ENCODE measurements at places on chromosomes 5 and 9.

DNA sequence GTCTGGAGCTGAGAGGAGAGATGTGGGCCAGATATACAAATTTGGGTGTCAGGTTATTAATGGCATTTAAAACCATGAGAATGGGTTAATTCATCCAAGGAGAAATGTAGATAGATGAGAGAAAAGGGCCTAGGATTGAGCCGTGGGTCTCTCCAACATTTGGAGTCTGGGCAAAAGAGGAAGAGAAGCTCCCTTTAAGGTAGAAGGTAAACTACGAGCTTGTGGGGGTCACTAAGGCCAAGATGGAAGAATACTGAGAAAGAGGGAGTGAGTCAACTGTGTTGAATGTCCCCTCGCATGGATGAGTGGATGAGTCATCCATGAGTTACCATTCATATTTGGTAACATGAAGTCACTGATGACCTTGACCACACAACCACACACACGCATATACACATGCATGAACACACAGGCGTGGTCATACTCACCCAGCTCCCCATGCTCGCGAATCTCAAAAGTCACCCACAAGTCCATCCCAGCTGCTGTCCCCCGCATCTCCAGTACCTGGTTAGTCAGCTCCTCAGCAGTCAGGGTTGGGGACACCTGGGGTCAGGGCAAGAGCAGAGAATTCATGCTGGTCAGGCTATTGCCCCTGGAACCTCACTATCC lies 6.8 kb upstream of the FCHSD1 start:
- no peak for DNase-seq

DNA sequence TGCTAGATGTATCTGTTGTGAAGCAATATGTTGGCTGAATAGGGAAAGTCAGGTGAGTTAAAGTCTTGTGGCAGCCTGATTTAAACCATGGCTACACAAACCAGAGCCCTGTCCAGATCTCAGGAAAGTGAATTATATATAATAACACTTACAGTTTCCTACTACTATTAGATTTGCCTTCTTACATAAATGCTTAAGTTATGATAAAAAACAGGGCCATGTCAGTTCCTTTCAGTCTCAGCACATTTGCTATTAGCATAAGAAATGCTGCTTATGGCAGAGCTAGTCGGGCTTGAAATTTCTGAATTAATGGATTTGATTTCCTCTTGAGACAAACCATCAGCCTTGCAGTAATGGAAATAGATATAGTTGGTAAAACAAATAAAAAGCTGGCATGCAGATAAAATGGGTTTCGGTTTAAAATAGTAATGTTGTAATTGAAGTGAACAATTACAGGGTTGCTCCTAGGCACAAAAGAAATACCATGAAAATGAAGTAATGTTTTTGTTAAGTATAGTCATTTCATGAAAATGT lies 664.2 kb upstream of the ZNF608 start:
- no peak for DNase-seq

DNA sequence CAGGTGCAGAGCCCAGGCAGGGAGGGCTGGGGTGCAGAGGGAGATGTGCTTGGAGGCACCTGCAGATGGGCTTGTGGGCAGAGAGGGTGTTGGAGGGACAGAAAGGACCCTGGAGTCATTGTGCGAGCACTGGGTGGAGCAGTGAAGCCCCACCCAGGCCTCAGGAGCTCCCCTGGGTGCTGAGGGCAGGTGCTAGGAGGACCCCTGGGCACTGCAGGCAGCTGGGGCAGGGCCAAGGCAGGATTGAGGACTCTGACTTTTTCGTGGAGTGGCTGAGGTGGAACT lies 10.3 kb upstream of the SLC6A18 start:
- DNase-seq: no peak

- DNase-seq: no peak
These were observed 46.4 kb downstream of the COX7C start for GRCh38 chr5:86664173-86664572.

- no peak for DNase-seq
These were observed 189.0 kb downstream of the CETN3 start for GRCh38 chr5:90220554-90220953.

DNA sequence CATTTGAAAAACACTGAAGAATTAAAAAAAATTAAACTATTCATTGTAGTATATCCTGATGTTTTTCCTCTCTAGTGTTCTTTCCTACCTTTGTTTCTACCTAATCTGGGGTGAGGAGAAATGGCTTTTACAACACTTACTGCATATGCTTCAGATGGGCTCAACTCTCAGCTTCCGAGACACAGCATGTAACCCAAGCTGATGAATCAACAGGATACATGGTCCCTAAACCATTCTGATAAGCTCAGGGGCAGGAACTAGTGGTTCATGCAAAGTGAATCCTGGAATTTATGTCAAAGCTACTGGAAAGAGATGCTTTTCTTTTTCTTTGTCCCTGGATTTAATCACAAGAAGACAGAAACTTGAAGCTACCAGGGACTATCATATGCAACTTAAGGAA lies 672.5 kb upstream of the RORB start:
- DNase-seq: no peak

DNA sequence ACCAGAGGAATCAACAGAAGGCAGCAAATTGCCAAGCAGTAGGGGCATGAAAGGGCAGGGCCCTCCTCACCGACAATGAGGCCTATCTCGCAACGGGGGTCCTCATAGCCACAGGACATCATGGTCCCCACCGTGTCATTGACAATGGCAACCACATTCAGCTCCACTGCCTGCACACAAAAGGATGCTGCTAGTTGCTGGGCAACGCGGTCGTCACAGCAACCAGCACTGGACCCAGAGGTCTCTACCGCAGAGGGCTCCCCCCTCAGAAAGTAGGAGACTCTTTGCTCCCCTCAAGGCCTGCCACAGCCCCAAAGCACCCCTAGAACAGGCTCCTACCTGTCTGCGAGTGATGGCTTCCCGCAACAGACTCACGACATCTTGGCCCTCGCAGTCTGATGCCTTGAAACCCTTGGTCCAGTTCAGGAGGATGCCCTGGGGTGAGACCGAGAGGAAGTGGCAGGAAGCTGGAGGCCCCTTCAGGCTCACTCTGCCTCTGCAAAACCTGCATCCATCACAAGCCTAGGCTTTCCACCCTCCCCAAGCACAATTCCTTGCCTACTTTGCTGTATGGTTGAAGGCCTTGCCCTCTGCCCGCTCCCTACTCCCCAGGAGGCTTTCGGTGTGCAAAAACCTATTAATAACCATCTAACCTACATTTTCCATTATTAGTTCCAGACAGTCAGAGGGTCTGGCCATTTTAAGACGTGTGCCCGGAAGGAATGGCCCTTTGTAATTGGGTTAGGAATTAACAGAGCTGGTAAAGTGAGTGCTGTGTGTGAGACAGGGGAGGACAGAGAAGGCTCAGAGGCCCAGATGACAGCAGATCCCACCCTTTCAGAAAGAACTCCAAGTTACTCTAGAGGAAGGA lies 15.2 kb downstream of the HK3 start:
- DNase-seq: no peak

DNA sequence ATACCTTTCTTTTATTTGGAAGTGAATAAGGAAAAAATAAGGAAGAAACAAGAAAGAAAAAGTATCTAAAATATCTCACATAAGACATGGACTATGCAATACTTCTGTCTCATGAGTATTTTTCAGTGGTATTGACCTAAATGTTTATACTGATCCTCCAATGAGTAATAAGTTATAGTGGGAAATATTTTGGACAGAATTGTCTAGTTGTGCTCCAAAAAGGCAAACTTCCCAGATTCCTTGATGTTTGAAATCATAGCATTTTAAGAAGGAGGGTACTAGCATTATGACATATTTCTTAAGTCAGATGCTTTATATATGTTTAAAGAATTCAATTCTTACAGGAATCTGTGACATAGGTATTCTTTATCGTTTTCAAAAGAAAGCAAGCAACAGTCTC lies 34.5 kb upstream of the BASP1 start:
- DNase-seq: no peak

- no peak for DNase-seq
These were observed 460.8 kb downstream of the CDH10 start for GRCh38 chr5:24183981-24184380.

DNA sequence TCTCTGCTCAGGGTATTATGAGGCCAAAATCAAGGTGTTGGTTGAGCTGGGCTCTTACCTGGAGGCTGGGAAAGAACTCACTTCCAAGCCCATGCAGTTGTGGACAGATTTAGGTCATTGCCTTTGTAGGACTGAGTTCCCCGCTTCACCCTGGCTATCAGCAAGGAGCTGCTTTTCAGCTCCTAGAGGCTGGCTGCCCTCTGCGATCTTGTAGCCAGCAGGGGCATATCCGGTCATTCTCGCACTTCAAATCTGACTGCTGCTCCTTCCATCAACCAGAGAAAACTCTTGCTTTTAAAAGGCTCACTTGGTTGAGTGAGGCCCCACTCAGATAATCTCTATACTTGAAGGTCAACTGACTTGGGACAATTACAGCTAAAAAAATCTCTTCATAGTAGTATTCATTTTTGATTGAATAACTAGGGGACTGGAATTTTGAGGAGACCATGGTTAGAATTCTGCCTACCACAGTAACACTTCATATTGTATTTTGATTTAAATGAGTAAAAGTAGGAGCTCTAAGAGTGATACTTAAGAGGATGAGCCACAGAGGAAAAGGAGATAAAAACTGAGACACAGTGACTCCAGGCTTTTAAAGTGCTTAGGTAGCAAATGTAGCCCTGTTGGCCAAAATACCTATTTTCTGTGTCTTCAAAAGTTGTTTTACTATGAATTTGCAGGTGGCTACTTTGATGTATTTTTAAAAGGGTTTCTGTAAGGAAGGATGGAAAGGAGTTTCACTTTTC lies 137.4 kb downstream of the CD180 start:
- no peak for DNase-seq

- DNase-seq: no peak
These were observed 38.5 kb downstream of the STOM start for GRCh38 chr9:121331549-121331948.

DNA sequence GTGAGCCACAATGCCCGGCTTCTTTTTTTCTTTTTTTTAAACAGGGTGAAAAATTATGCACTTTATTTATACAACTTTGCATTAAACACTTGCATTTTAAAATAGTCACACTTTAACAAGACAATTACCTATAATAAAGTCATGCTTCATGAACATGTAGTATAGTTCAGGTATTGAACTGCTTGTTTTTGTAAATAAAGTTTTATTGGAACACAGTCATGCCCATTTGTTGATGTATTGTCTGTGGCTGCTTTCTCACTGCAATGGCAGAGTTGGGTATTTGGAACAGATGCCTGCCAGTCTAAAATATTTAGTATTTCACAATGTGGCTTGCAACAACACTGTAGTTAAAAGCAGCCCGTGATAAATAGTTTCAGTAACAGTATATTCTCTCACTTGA lies 32.8 kb upstream of the CCL21 start:
- no peak for DNase-seq

DNA sequence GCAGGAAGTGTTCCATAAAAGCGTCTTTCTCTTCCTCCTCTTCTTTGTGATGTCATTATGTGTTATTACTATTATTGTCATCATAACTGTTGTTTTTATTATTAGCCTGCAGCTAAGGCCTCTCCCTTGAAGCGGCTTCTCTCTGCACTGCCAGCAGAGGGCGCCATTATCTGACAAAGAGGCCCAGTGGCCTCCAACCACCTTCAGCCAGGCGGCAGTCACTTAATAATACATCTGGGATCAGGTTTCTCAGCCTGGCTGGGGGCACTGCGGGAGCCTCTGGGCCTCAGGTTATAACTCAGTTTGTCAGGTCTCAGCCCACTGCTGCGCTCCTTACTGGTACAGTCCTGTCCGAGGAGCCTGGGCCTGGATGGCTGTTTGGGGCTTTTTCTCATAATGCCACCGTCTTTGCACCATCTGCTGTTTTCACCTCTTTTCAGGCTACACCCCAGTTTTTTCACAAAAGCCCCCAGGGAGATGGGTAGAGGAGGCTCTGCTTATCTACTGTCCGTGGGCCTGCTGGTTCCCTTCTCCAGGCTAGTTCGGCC lies 281.9 kb downstream of the NSG2 start:
- DNase-seq: no peak

GRCh38 chr9:20384642-20385041 lies 237.7 kb downstream of the MLLT3 start:
- DNase-seq: no peak

DNA sequence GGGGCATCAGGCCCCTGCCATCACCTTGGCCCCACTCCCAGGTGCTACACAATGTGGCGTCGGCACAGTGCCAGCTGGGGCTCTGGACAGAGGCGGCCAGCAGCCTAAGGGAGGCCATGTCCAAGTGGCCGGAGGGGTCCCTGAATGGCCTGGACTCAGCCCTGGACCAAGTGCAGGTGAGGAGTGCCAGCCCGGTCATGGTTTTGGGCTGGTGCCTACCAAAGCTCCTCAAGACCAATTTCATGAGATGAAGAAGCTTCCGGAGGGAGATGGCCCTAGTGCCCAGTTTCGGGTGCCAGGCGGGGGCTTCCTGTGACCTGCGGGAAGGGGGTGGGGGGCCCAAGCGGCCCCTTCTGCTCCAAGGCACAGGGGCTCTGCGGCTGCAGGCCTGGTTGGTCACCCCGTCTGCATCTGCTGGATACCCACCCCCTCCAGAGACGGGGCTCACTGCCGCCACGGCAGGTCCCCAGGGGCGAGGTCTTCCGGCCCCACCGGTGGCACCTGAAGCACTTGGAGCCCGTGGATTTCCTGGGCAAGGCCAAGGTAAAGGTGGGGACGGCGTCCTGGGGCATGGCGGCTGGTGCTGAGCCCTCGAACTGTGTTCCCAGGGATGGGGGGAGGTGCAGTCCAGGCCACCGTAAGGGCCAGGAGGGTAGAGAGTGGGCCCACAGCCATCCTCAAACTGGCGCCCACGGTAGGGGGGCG lies 5.8 kb downstream of the NOXA1 start:
- DNase-seq: no peak

- peak; percentile 13 for DNase-seq
These were observed 15.0 kb downstream of the LHX6 start for GRCh38 chr9:122213589-122214413.

GRCh38 chr9:93587284-93587650 lies 10.9 kb downstream of the PHF2 start:
- DNase-seq: no peak

DNA sequence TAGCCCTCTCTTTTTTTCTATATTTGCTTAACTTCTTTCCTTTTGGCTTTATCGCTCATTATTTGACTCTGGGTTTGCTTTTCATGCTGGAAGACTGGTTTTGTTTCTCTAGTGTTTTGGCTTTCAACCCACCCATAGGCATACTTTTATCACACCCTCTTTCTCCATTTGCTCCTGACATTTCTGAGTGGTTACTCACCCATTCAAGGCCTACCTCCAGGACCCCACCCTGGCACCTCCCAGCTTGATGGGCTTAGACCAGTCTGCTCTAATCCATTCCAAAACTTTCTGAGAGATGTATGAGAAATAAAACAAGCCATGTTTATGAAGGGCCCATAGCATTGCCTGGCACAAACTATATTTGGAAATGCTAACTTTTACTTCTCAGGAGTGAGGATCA lies 18.1 kb downstream of the C6 start:
- DNase-seq: no peak

DNA sequence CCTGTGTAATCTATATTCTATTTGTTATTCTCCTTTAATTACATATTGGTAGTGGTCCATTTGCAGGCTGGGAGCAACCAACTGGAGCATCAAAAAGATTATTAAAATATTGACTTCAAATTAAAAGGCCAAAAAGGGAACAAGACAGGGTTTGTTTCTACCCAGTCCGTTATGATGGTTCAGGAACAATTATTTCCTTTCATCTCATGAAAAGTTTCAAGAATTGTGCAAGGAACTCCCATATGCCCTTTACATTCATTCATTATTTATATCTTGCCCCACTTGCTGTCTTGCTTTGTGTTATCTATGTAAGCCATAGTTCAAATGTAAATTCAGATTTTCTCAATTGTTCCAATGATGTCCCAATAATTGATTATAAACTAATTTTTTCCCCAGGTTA lies 58.7 kb upstream of the TLE1 start:
- DNase-seq: no peak
